ENCODE measurements at places on chromosomes 16 and 17.

DNA sequence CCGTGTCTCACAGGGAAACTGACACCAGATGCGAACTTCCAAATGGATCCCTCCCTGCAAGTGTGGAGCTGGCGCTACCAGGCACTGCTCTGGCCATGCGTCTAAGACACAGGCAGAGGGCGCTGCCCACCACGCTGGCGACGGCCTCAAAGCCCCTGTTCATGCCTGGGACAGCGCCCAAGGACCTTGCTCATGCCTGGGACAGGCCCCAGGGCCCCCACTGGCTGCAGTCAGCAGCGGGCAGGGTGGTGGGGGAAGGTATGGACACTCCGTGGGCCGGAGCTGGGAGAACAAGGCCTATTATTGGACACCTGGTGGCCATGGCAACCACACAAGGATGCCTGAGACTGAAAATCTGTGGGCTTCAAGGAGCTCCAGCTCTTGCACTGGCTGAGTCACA lies 8.8 kb downstream of the ZG16B start:
- DNase-seq = peak; percentile 94

DNA sequence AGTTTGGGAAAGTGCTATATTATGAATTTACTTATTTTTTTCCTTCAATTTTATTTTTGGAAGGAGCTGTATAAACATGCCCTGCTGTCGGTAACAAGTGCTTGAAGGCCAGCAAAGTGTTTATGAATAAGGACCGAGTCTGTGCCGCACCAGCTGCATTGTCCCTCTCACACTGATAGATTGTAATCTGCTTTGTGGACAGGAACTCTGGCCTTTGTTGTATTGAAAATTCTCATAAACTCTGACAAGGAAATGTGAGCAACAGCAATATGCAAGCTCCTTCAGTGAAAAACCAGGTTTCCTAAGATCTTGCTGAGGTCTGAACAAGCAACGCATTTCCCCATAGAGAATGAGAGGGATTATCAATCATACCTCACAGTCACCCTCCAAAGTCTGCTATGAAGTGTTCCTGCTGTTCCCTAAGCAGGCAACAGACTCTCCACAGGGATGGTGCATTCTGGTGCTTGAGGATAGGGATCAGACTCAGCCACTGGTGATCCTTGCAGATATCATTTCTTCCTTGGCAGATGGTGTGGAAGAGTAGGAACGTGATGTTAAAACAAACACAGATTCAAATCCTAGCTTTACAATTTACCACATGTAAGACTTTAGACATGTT lies 109.6 kb downstream of the KCNJ2 start:
- no peak for DNase-seq

GRCh38 chr16:24002619-24003018 lies 166.8 kb downstream of the PRKCB start:
- no peak for DNase-seq

GRCh38 chr16:2284797-2285576 lies 17.1 kb upstream of the RNPS1 start:
- no peak for DNase-seq

DNA sequence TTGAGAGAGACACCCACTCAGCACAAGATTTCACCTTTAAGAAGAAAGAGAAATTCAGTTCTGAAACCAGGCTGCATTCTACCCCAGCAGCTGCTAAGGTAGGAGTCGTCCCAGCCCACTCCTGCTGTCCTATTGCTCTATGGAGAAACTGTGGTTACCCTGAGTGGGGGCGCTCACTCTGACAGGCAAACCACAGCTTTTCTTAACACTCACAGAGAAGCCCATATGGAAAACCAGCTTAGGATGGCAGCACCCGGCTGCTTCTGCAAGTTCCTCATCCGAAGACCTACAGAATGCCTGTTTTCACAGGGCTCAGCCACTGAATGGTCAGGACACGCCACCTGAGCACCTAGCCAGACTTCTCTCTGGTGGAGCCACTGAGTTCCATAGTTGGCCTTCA lies 7.5 kb downstream of the ATP5PD start:
- no peak for DNase-seq

DNA sequence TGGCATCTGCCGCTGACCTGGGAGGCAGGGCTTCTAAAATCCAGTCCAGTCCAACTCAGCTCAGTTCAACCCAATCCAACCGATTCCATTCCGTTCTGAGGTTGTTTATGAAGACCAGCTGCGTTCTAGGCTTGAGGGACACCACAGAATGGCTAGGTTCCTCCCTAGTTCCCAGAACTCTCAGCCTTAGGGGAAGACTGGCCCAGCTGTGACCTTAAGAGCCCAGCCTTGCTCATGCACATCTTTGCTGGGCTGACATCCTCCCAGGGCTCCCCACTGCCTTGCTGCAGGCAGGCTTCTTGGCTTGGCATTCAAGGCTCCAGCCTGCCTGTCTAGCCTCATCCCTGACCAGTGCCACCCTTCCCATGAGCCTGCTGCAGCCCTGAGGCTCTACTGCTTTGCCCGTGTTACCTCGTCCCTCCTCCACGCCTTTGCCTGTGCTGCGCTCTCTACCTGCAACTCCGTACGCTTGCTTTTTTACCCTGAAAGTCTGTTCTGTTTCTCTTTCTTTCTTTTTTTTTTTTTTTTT lies 7.9 kb downstream of the SLC12A3 start:
- DNase-seq = no peak

DNA sequence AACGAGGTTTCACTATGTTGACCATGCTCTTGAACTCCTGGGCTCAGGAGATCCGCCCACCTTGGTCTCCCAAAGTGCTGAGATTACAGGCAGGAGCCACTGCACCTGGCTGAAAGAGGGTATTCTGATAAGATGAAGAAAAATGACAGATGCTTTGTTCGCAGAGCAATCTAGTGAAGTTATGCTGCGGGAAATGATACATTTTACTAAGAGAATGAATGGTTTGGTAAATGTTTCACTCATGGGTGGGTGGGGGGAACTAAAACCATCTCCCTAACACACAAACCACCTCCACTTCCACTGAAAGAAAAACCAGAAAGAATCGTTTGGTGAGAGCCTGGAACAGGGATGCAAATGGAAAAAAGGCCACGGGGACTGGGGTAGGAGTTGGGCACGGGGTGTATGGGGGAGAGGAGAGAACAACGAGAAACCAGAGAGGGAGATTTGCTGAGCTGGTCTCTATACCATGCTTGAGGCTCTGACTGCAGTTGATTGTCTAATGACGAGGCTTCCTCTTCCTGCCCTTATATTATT lies 19.0 kb upstream of the XYLT2 start:
- DNase-seq = no peak

DNA sequence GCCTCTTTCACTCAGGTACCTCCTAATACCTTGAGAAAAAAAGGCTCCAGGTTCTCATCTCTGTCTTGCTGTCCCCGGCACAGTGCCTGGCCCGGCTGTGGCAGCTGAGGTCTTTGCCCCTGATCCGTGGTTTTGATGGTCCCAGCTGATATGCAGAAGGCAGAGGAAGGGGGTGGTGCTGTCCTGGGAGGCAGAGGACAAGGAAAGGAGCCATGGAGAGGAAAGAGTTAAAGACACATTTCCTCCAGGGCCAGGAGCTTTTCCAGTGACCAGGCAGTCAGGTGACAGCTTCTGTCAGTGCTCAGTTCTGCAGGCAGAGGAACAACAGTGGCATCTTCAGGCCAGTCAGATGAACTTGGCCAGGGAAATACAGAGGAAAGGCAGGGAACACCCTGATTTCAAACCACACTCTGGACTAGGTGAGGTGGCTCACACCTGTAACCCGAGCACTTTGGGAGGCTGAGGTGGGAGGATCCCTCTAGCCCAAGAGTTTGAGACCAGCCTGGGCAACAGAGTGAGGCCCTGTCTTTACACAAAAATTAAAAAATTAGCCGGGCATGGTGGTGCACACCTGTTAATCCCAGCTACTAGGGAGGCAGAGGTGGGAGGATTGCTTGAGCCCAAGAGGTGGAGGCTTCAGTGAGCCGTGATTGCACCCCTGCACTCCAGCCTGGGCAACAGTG lies 3.3 kb upstream of the COG1 start:
- DNase-seq = peak; percentile 47

DNA sequence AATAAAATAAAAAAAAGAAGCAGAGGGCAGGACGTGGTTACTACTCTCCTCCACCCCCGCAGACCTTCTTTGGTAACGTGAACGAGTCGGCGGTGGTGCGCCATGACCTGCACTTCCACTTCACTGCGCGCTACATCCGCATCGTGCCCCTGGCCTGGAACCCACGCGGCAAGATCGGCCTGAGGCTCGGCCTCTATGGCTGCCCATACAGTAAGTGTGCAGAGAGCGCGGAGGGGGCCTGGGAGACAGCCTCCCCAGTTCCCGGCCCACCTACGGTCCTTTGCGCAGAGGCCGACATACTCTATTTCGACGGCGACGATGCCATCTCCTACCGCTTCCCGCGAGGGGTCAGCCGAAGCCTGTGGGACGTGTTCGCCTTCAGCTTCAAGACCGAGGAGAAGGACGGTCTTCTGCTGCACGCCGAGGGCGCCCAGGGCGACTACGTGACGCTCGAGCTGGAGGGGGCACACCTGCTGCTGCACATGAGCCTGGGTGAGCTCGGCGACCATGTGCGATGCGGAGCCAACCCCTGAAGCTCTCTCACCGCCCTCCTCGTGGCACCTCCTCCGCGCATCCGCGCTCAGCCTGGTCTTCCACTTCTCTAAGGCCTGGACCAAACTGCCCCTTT lies 2.7 kb downstream of the CNTNAP1 start:
- no peak for DNase-seq

DNA sequence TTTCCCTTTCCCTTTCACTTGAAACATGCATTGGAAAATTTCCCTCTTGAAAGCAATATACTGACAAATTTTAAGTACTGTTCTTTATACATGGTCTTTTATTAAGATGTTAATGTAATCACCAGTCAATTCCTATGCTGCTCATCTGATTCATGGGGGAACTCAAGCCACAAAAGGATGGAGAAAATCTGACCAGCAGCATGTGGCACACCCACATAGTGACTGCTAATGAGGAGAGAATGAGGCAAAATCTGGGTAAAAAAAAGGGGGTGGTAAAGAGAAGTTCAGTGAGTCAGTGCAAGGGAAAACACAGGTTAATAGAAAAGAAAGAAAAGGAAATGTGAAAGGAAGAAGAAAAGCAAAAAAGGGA lies 11.3 kb downstream of the RFFL start:
- DNase-seq = no peak

- DNase-seq = no peak
Measured at GRCh38 chr16:66740010-66740409, 11.4 kb downstream of the DYNC1LI2 start.

GRCh38 chr17:57365420-57365819 lies 109.1 kb downstream of the MSI2 start:
- no peak for DNase-seq

All from D721Med (cell line).